ENCODE measurements at places on chromosomes 5 and 9.

- DNase-seq, result no peak
These were observed 480.8 kb downstream of the SPATA31A7 start for GRCh38 chr9:61670616-61671015.

GRCh38 chr9:87656485-87656884, 69.4 kb upstream of the CTSL start:
- no peak for DNase-seq

- DNase-seq, result no peak
These were observed 4.8 kb downstream of the IL9 start for GRCh38 chr5:135890867-135891266.

DNA sequence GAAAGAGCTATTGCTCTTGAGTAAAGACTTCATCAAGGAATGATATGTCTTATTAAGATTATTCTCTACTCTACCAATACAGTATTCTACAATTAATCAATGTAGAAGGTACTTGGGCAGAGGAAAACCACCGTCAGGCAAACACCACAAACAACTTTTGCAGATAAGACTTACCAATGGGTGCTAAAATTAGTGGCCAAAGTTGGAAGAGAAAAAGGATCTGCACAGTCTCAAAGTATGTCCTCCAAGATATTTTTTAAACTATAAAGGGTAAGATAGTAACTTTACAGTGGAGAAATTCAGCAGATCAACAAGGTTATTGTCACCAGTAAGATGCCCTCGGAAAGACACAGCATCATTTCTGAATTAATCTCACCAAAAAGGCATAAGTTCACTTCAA, 38.9 kb downstream of the NRG2 start:
- DNase-seq, result no peak

DNA sequence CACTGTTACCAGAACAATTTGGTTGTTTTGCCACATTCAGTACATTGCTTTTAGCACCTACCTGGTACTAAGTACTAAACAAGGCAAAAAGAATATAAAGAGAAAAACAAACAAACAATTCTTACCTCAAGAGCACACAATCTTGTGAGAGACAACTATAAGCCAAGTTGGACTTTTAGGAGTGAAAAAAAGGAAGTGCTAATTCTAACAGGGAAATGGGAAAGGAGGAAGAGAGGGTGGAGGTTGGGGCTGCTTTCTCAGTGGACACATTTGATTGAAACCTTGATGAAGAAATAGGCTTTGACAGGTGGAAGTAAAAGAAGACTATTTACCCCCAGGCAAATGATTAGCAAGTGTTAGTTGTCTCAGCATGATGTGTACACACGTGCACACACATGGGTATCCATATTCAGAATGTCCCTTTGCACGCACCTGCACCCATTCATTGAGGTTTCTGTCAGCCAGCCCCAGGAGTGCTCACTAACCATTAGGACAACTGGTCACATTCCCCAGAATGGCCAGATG, 302.6 kb downstream of the ACTL7B start:
- no peak for DNase-seq

Measured in activated naive CD8-positive, alpha-beta T cell treated with anti-CD3 and anti-CD28 coated beads, Interleukin-2, amount 50 U/mL, for 16 hours (primary cell).